ENCODE measurements at places on chromosomes 7 and 10.

GRCh38 chr7:117828825-117829224 lies 44.4 kb downstream of the CTTNBP2 start:
- H3K27ac ChIP-seq, result no peak overlapping the region
- H3K36me3 ChIP-seq, result no peaks in the 10 kb centered on the region
- no peaks in the 10 kb centered on the region for H3K27me3 ChIP-seq
- peaks cover 2% of the 10 kb centered on the region for H3K4me1 ChIP-seq

GRCh38 chr10:60299961-60300883 lies 89.5 kb downstream of the ANK3 start:
- H3K4me3 ChIP-seq, result no peak overlapping the region
- no peaks in the 10 kb centered on the region for H3K36me3 ChIP-seq
- H3K27ac ChIP-seq, result no peak overlapping the region
- peak; percentile 27 for DNase-seq
- no peaks in the 10 kb centered on the region for H3K4me1 ChIP-seq
- no peaks in the 10 kb centered on the region for H3K27me3 ChIP-seq

- DNase-seq, result no peak
- no peak overlapping the region for H3K4me3 ChIP-seq
- no peak overlapping the region for H3K27ac ChIP-seq
- no peaks in the 10 kb centered on the region for H3K27me3 ChIP-seq
Measured at GRCh38 chr10:31949266-31949665, 20.6 kb upstream of the ARHGAP12 start.

GRCh38 chr10:48720611-48721010 lies 35.9 kb downstream of the WDFY4 start:
- no peaks in the 10 kb centered on the region for H3K27me3 ChIP-seq
- no peaks in the 10 kb centered on the region for H3K36me3 ChIP-seq
- H3K4me3 ChIP-seq, result no peak overlapping the region
- DNase-seq, result no peak
- no peak overlapping the region for H3K27ac ChIP-seq
- H3K4me1 ChIP-seq, result no peaks in the 10 kb centered on the region

GRCh38 chr7:37395618-37396259 lies 52.9 kb downstream of the ELMO1 start:
- H3K36me3 ChIP-seq, result no peaks in the 10 kb centered on the region
- H3K27me3 ChIP-seq, result no peaks in the 10 kb centered on the region
- H3K27ac ChIP-seq, result no peak overlapping the region
- no peak overlapping the region for H3K4me3 ChIP-seq
- H3K4me1 ChIP-seq, result peaks cover 4% of the 10 kb centered on the region
- no peak for DNase-seq

DNA sequence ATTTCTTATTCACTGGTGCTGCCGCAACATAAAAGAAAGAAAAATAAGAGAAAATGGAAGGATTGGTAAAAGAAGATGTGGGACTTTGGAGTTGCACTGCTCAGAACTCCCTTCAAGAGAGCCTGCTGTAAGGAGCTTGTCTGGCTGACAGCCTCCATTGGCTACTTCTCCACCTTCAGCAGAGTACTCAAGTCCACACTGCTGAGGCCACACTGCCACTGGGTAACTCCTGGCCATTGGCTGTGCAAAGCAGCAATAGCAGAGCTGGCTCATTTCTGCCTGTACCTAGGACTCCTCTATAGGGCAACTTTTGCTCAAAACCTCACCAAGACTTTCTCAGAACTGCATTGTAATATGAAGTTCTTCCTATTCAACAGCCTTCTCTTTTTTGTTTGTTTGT lies 38.7 kb upstream of the PCLO start:
- no peak overlapping the region for H3K4me3 ChIP-seq
- no peaks in the 10 kb centered on the region for H3K36me3 ChIP-seq

DNA sequence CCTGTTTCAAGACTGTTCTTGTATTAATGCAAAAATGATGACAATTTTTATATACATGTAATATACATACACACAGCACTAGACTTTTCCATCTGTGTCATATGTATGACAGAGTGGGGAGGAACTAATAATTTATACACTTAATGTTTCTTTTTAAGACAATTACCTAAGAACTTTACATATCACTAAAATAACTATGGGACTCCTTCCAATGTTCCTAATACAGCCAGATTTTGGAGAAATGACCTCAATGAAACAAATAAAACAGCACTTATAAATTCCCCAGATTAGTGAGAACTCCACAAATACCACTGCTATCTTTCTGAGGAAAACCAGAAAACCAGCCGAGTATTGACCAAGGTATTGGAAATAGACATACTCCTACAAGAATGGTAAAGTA lies 199.4 kb downstream of the ELMO1 start:
- H3K27ac ChIP-seq, result peak overlapping the region; percentile 58
- no peaks in the 10 kb centered on the region for H3K36me3 ChIP-seq
- no peaks in the 10 kb centered on the region for H3K27me3 ChIP-seq
- no peak overlapping the region for H3K4me3 ChIP-seq
- no peak for DNase-seq

GRCh38 chr10:97499561-97500296 lies 1.0 kb downstream of the UBTD1 start:
- no peak overlapping the region for H3K27ac ChIP-seq
- peak overlapping the region; percentile 79 for H3K4me3 ChIP-seq
- H3K27me3 ChIP-seq, result peaks cover 2% of the 10 kb centered on the region
- peaks cover 5% of the 10 kb centered on the region for H3K4me1 ChIP-seq
- no peaks in the 10 kb centered on the region for H3K36me3 ChIP-seq
- DNase-seq, result no peak

GRCh38 chr10:51425431-51425830 lies 274.0 kb downstream of the CSTF2T start:
- no peaks in the 10 kb centered on the region for H3K36me3 ChIP-seq
- no peak overlapping the region for H3K27ac ChIP-seq

- no peak overlapping the region for H3K27ac ChIP-seq
- H3K4me1 ChIP-seq, result no peaks in the 10 kb centered on the region
- no peaks in the 10 kb centered on the region for H3K27me3 ChIP-seq
- DNase-seq, result no peak
- H3K4me3 ChIP-seq, result no peak overlapping the region
Measured at GRCh38 chr7:116977172-116977571, 23.9 kb downstream of the ST7 start.

- H3K4me3 ChIP-seq, result no peak overlapping the region
- H3K36me3 ChIP-seq, result no peaks in the 10 kb centered on the region
- no peak for DNase-seq
- 0 out of 2 replicates have a peak, but pooled peaks cover 1% of the 10 kb centered on the region for H3K4me1 ChIP-seq
- H3K27ac ChIP-seq, result no peak overlapping the region
Measured at GRCh38 chr10:75434291-75434690, 2.9 kb downstream of the LRMDA start.

DNA sequence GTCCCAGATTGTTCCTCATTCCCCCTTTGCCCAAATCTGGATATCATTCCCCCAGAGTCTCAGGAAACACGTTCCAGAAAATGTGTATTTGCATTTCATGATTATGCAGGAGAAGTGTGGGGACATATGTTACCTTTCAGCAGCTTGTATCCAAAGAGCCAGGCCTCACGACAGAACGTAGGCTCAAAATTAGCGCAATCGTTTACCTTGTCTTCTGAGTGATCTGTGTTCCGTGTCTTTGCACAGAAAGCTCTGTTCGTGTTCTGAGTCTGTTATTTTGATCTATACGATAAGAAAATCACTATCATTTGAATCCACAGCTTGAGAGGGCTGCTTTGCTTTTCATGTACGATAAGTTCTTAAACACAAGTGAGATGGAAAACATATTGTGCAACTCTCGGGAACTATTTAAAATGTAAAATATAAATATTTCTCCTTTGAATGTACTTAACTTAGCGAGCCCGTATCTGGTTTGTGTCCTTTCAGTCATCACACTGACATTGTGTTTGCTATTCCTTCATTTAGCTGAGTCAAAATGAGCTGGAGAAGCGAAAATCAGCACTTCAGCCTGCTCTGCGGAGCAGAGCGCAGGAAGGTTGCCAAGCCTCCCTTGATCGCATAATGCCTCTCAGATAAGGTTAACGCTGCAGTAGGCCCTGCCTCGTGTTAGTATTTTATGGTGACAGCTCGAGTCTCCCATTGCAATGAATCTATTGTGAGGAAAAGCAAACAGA lies 80.2 kb upstream of the CACNB2 start:
- no peak overlapping the region for H3K27ac ChIP-seq
- no peaks in the 10 kb centered on the region for H3K36me3 ChIP-seq
- no peaks in the 10 kb centered on the region for H3K4me1 ChIP-seq
- H3K27me3 ChIP-seq, result no peaks in the 10 kb centered on the region

- no peak overlapping the region for H3K27ac ChIP-seq
- no peaks in the 10 kb centered on the region for H3K36me3 ChIP-seq
- H3K4me1 ChIP-seq, result no peaks in the 10 kb centered on the region
Measured at GRCh38 chr7:152399344-152399743, 36.5 kb downstream of the KMT2C start.

DNA sequence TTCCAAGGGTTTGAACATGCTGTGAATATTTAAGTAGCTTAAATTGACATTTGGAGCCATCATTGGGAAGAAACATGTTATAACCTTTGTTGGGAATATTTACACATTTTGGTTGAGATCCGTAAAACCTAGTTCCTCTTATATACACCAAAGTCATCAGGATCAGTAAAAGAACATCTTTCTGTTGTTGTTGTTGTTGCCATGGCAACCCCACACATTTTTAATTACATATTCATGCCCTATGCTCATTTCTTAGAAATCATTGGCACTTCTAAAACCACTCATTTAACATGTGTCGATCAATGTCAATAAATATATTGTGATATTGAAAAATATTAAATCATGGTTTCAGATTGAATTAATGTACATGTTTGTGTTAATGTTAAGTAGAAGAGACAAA lies 122.6 kb downstream of the POU6F2 start:
- no peaks in the 10 kb centered on the region for H3K4me1 ChIP-seq
- no peak overlapping the region for H3K27ac ChIP-seq
- no peak overlapping the region for H3K4me3 ChIP-seq

DNA sequence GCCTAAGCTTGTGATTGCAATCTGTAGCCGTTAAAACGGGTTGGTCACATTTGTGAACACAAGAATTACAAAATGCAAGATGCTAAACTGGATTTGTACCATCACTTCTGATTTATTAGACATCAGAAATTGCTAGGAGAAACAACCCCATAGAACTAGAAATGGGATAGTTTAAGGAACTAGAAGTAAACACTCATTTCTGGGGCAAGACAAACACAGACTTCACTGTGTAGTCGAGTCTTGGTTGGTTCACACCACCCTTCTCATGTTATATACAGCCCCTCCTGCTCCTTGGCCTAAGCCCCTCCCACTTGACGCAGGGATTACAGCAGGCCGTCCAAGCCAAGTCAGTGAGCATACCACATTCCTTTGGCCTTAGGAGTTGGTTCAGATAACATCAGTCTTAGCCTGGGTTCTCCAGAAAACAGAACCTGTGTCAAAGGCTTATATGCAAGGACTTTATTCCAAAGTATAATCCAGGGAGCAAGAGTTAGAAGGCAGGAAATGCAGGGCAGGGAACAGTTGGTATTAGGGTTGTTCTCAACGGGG lies 2.0 kb upstream of the NRAP start:
- H3K36me3 ChIP-seq, result no peaks in the 10 kb centered on the region
- no peaks in the 10 kb centered on the region for H3K27me3 ChIP-seq
- DNase-seq, result no peak
- 0 out of 2 replicates have a peak, but pooled peaks cover 1% of the 10 kb centered on the region for H3K4me1 ChIP-seq
- no peak overlapping the region for H3K4me3 ChIP-seq

DNA sequence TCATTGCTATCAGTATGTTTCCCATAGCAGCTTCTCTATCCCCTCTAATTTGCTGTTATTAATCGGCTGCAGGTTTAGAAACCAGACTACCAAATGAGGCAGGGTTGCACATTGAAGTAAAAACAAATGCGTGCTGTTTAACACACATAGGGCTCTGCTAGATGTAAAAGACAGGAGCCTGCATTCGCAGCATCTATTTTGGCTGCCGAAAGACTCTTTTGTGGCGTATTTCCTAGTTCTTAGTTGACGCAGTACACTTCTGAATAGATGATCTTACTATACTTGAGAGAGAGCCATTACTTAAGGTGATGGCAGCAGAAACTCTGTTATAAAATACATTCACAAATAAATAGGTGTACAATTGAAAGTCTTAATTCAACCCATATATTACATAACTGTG lies 21.4 kb downstream of the SGCE start:
- H3K4me1 ChIP-seq, result no peaks in the 10 kb centered on the region
- no peak overlapping the region for H3K27ac ChIP-seq
- DNase-seq, result no peak
- no peaks in the 10 kb centered on the region for H3K36me3 ChIP-seq
- no peak overlapping the region for H3K4me3 ChIP-seq

DNA sequence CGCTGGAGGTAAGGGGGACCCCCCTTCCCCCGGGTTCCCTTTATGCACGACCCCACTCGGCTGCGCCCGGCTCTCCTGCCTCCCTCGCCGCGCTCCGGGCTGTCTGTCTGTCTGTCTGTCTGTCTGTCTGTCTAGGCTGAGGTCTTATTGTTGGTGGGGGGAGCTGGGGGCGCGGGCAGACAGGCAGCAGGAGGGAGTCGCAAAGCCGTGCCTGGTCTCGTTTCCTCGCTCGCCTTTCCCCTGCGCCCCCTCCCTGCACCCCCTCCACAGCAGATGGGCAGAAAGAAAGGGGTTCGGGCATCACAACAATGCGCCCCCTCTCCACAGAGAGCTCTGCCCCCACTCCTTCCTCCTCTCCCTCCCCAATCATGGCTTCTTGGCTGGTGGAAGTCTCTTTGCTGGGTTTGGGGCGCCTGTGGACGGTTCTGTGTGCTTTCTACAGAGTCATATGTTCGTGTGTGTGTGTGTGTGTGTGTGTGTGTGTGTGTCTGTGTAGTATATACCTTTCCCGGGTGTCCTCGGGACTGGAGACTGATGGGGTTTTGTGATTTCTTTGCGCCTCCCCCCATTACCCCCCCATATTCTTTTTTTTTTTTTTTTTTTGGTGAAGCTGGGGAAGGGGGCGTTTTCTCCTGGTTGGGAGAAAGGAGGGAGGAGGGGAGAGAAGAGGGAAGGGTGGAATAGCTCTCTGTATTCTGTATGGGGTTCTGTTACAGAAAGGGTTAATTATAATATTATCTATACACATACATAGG lies 1.9 kb downstream of the AUTS2 start:
- peaks cover 47% of the 10 kb centered on the region for H3K27me3 ChIP-seq
- H3K36me3 ChIP-seq, result no peaks in the 10 kb centered on the region
- no peak for DNase-seq
- no peaks in the 10 kb centered on the region for H3K4me1 ChIP-seq

DNA sequence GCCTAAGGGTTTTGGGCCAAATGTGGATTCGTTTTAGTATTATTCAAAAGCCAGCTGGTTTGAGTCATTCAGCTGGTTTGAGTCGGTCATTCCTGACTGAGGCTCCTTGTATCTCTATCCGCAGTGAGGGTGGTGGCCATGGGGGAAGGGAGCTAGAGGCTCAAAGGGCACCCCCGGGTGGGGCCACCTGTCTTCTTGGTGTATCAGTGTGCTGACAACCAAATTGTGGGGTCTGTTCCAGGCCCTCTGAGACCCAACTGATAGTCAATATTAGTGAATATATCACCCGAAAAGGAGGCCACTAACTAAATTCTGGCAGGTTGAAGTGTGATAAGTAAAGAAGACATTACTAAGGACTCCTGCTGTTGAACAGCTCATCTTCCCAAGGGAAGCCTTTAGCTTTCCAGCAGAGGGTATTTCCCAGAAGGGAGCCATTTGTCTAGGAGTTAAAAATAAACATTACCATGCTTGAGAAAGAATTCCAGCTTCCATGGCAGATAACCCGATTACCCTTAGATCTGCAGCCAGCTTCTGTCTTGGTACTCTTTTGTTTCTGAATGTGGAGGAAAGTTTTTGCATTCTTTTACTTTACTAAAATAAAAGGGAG lies 29.9 kb upstream of the DDX50 start:
- DNase-seq, result no peak
- no peaks in the 10 kb centered on the region for H3K36me3 ChIP-seq
- peaks cover 2% of the 10 kb centered on the region for H3K4me1 ChIP-seq
- no peak overlapping the region for H3K27ac ChIP-seq
- H3K4me3 ChIP-seq, result no peak overlapping the region
- no peaks in the 10 kb centered on the region for H3K27me3 ChIP-seq

GRCh38 chr10:110973400-110973799 lies 54.0 kb downstream of the SHOC2 start:
- no peak overlapping the region for H3K4me3 ChIP-seq
- no peaks in the 10 kb centered on the region for H3K36me3 ChIP-seq
- no peak for DNase-seq
- H3K4me1 ChIP-seq, result no peaks in the 10 kb centered on the region
- H3K27ac ChIP-seq, result no peak overlapping the region

Measured in iPS DF 6.9 (cell line).